AG04449 (cell line): ENCODE measurements at places on chromosomes 7 and 10.

GRCh38 chr10:101839416-101840063 is 4.1 kb downstream of the KCNIP2 start:
- no peak for DNase-seq

GRCh38 chr7:48755061-48755555 is 169.2 kb upstream of the CDC14C start:
- DNase-seq: no peak

GRCh38 chr10:49272251-49273081 is 26.5 kb upstream of the C10orf71 start:
- no peak for DNase-seq

GRCh38 chr7:7201578-7202374 is 19.4 kb downstream of the C1GALT1 start:
- no peak for DNase-seq

DNA sequence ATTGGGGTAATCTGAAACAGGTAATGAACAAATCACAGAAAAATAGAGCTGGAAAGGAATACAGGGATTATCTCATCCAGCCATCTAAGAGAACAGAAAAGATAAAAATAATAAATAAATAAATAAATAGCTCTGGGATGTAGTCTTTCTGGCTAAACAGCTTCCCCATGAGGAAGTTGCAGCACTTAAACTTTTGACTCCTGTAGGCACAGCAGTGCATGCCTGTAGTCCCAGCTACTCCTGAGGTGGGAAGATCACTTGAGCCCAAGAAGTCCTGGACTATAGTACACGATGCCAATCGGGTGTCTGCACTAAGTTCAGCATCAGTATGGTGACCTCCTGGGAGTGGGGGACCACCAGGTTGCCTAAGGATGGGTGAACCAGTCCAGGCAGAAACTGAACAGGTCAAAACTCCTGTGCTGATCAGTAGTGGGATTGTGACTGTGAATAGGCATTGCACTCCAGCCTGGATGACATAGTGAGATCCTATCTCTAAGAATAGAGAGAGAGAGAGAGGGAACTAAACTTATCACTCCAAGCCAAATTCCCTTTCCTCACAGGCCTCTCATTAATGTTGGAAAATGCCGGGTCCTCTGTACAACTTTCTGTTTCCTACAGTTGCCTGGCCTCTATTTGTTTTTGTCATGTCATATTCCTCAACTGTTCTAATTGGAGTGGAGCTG is 61.7 kb upstream of the CDK13 start:
- DNase-seq: no peak

- DNase-seq: no peak
Observed at GRCh38 chr7:4769761-4770160, 5.7 kb upstream of the AP5Z1 start.

- no peak for DNase-seq
Observed at GRCh38 chr7:134787064-134787463, 7.6 kb downstream of the CALD1 start.

GRCh38 chr10:97490592-97490991 is 7.6 kb downstream of the MMS19 start:
- DNase-seq: no peak

GRCh38 chr7:2639695-2640481 is 8.1 kb downstream of the TTYH3 start:
- no peak for DNase-seq

DNA sequence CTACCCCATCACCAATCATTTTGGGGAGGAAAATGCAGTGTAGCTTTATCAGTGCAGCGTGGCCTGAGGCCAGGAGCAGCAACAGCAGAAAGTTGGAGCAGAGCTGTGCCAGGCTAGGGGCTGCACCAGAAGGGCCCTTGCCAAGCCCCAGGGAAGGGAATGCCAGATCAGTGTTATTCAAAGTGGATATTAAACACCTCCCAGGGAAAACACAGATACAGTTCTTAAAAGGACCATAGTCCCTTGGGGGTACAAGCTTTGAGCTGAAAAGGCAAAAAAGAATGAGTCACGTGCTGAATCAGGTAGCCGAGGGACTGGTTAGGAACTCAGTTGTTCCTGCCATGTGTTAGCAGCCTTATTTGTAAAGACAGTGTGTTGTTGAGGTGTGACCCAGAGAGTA is 54.0 kb downstream of the GSDME start:
- DNase-seq: no peak
